ENCODE measurements at places on chromosomes 6 and 20.

GRCh38 chr6:88374553-88374952 lies 208.4 kb upstream of the CNR1 start:
- no peak for DNase-seq

DNA sequence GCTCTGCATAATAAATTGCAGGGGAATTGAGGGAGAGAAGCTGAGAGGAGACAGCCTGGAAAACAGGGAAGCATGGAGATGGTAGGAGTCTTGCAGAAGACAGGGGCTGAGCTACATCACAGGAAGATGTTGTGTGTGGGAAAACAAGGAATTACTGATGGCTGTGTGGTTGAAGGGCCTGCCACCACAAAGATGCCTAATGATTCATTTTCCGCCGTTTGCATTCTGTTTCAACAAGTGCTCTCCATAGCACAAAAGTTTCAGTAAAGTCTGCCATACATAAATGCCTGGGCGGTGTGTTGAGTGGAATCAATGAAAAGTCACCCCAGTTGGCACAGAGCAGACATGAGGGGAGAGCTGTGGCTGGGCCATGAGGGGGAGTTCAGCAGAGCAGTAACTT lies 5.6 kb upstream of the KLHL31 start:
- DNase-seq: no peak

GRCh38 chr20:50992733-50993457 lies 30.0 kb downstream of the KCNG1 start:
- peak; percentile 64 for DNase-seq

- no peak for DNase-seq
These were observed 145.4 kb downstream of the RPS12 start for GRCh38 chr6:132959639-132960326.

Data from GM12865 (cell line).